CD4-positive, alpha-beta T cell treated with Interleukin-4 for 1 hour (primary cell): ENCODE measurements at places on chromosomes 3 and 15.
A peak's percentile ranks its signal among the peaks of the same experiment; 100 is the strongest.

DNA sequence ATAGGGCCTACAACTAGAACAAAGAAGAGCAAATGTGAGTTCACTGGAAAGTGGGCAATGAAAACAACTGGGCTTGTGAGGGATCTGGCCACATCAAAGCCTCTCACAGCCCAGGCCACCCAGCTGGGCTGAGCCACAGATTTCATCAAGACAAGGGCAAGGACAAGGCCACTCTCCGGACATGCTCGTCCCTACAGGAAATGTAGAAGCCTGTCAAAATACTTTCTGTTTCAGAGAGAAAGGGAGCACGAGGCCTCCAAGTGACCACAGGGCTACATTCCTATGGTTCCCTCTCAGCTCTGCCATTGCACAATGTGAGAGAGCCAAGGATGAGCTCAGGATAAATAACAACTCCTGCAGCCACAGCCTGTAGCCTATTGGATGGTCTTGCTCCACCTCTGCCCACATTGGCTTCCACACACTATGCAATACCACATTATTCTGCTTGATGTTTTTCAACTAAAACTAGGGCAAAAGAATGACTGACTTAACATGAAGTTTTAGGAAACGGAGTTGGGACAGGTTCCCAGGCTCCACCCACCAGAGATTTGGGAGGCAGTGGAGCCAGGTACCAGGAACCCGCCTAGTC lies 12.1 kb downstream of the TBC1D2B start:
- DNase-seq = peak; percentile 45

GRCh38 chr3:102194760-102195159 lies 240.1 kb upstream of the ZPLD1 start:
- DNase-seq = no peak

GRCh38 chr3:6281662-6282061 lies 579.3 kb upstream of the GRM7 start:
- DNase-seq = no peak

- peak; percentile 16 for DNase-seq
Observed at GRCh38 chr3:196968233-196969133, at the start of gene PIGZ. Gene PIGZ, minus strand, starts transcription at chr3:196968833. Its CDS starts 16,802 bp downstream, at chr3:196952031.

- no peak for DNase-seq
Observed at GRCh38 chr15:31162721-31163510, 61.4 kb upstream of the TRPM1 start.

GRCh38 chr3:188071636-188072035 lies 82.3 kb upstream of the LPP start:
- no peak for DNase-seq

GRCh38 chr3:146187334-146187950 lies 26.5 kb upstream of the PLOD2 start:
- no peak for DNase-seq

- no peak for DNase-seq
Observed at GRCh38 chr3:168216851-168217250, 121.1 kb upstream of the GOLIM4 start.

GRCh38 chr3:102084006-102084405 lies 234.7 kb downstream of the NFKBIZ start:
- no peak for DNase-seq

GRCh38 chr3:20810555-20810954 lies 624.5 kb upstream of the SGO1 start:
- no peak for DNase-seq

DNA sequence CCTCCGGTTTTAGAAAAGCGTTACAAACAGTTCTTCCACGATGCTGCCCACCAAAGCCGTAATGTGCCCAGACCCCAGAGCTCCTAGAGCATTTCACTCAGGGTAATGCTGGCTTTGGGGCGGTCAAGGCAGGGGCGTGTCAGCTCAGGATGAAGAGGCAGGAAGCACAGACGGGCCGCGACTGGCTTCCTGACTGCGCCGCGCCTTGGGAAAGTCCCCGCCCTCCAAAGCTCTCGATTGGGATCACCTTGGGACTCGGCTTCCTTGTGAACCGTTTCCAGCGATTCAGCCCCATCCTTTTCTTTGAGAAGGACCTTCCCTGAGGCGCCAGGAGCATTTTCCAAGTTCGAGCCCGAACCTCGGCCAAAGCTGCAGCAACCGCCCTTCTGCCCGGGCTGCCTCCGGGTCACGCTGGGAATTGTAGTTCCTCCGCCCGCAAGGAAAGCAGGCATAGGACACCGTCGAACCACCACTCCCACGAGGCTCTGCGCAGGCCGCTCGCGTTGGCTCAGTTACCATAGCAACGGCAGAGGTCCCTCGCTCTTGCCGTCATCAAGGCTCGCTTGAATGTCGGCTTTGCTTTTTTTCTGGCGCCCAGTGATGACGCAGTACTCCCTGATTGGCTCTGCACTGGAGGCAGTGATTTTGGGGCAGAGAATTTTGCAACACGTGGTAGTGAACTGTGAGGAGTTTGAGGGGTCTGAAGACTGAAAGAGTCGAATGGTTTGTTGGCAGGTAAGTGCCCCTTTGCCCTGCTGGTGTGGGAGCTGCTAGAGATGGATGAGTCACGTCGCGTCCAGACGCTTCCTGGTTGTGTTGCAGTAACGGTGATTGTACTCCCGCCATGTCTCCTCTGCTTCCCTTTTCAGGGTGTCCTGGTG lies at the start of the genes CCDC191 and QTRT2:
Gene CCDC191, minus strand, starts transcription at position 397 of the 881 bp plus-strand sequence. Its CDS starts 60 bp downstream, at position 337.
Gene QTRT2, plus strand, starts transcription at position 608 of the 881 bp plus-strand sequence. CDS start 8,521 bp downstream, outside the sequence.
- peak; percentile 99 for DNase-seq

DNA sequence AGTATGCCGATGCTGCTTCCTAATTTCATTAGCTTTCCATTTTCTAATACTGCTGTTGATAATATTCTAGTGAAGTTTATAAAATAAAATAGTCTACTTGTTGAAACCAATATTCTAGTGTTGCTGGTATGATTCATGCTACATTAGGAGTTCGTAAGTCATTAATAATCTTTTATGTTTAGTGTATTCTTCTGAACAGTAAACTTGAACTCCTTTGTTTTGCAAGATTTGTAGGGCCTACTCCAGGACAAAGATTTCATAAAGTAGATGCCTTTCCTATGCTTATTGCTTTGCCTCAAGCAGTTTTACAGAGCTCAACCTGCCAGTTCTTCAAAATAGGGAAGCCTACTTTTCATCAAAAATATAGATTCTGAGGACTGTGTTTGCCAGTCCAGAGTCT lies 111.5 kb downstream of the RSRC1 start:
- DNase-seq = no peak

DNA sequence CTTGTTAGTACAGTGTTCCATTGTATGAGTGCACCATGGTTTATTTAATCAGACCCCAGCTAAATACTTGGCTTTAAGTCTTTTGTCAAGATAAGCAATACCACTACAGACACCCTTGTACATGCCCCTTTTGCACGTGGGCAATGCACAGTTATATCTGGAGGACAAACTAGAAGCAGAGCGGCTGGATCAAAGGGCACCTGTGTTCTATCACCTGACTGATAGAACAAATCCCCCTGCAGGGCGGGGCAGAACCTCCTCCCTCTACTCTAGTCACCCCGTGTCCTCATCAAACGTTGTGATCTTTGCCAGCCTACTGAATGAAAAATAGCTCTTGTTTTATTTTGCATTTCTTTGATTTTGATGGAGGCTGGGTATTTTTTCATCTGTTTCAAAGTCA lies 314.9 kb downstream of the TLE3 start:
- no peak for DNase-seq

DNA sequence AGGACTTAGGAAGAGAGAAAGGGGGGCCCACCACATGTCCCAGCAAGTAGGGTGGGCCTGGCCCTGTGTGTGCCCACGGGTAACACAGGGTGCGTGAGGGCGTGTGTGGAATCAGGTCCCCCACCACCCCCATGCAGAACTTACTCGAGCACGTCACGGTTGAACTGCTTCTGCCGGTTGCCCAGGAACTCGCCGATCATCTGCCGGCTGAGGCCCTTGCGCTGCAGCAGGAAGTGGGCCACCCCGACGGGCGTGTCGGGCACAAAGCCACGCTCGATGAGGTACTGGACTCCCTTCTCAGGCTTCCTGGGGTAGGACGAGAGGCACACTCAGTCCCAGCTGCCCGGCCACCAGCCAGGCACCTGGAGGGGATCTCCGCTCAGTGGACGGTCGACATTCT lies 83.1 kb upstream of the RPL32 start:
- no peak for DNase-seq
